ENCODE measurements at places on chromosomes 12 and 14.

DNA sequence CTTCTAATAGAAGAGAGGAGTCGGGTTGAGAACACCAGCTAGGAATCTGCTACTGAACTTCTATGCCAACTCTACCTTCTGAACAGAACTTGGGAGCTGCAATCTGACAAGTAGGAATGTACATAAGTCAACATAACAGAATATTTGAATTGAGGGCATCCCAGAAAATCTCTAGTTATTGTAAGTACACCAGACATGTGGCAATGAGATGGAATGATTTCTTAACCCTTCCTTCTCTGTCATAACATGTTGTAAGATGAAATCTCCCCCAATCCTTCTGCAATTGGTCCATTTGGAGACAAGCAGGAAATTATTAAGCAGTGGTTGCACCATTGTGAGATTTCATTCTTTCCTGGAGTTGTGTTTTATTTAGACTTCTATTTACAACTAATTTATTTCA lies 68.7 kb upstream of the TMPO start:
- no peaks in the 10 kb centered on the region for H3K27me3 ChIP-seq
- H3K36me3 ChIP-seq, result no peaks in the 10 kb centered on the region

GRCh38 chr12:4918950-4919660 lies 9.4 kb downstream of the KCNA1 start:
- no peak overlapping the region for H3K27ac ChIP-seq
- no peak overlapping the region for H3K4me3 ChIP-seq
- no peak for DNase-seq
- H3K36me3 ChIP-seq, result no peaks in the 10 kb centered on the region
- no peaks in the 10 kb centered on the region for H3K27me3 ChIP-seq
- no peaks in the 10 kb centered on the region for H3K4me1 ChIP-seq

GRCh38 chr12:106767954-106768822 lies 6.3 kb upstream of the RIC8B start:
- no peak overlapping the region for H3K27ac ChIP-seq
- no peak for DNase-seq
- peaks cover 11% of the 10 kb centered on the region for H3K4me1 ChIP-seq

DNA sequence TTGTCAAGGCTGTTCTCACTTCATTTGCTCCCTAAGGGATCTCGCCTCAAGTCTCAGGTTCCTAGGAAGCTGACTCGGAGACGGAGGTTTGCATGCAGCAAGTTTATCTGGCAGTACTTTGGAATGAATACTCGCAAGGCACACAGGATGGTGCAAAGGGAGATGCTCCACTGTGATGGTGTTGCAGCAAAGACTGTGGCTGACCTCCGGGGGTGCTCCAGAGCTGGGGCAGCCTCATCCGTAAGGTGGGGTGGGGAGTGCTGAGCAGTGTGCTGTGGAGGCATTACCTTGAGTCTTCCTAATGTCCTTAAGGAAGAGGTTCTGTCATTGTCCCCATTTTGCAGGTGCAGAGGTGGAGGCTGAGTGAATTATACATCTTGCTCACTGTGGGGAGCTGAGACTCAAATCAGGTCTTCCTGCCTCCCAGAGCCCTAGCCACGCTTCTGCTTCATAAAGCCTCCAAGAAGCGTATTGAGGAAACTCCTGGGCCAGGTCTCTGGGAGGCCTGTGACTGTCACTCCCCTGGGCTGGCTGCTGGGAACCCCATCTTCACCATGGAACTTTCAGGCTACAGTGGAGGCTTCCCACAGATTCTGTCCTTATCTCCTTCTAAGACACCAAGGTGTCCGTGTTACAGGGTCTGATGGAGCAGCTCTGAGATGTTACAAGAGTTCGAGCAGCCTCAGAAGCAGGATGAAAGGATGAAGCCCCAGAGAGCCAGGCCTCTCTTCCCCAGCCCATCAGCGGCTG lies 39.5 kb downstream of the GALNT16 start:
- H3K4me1 ChIP-seq, result no peaks in the 10 kb centered on the region
- H3K27ac ChIP-seq, result no peak overlapping the region

GRCh38 chr14:99579120-99579836 lies 24.7 kb downstream of the CCDC85C start:
- H3K4me3 ChIP-seq, result no peak overlapping the region
- no peaks in the 10 kb centered on the region for H3K27me3 ChIP-seq
- H3K27ac ChIP-seq, result no peak overlapping the region
- DNase-seq, result no peak
- no peaks in the 10 kb centered on the region for H3K36me3 ChIP-seq

DNA sequence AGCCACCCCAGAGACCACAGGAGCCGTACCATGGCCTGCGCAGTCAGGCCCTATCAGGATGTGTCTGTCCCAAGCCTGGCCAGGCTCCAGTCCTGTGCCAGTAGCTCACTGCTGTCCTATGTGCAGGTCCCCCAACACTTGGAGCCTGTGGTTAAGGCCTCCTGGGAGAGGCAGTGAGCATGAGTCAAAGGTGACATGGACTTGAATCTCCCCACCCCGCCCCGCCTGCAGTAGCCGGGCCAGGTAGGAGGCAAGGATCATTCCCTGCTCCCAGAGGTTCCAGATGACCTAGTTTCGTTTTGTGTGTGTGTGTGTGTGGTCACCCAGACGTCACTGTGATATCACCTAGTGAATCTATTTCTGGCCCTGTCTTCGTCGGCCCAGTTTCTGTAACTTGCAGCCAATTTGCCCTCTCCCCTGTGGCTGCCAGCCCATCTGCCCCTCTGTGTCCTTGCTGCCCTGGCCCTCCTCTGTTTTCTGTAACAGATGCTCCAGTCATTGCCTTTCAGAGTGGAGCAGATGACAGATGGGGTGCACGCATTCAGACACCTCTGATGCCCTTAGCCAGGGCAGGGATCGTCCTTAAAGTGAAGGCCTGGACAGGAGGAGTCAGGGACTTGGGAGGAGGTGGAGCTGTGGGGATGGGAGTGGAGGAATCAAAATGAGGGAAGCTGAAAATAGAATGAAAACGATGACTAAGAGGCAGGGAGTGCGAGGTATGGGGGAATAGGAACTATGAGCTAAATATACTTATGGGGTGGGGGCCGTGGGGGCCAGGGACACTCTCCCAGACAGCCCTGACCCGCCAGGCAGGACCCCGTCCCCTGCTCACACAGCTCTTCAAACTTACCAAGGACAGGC lies 37.4 kb downstream of the SLC6A12 start:
- H3K27me3 ChIP-seq, result no peaks in the 10 kb centered on the region
- no peak overlapping the region for H3K27ac ChIP-seq
- no peak overlapping the region for H3K4me3 ChIP-seq
- no peak for DNase-seq
- no peaks in the 10 kb centered on the region for H3K4me1 ChIP-seq

- no peaks in the 10 kb centered on the region for H3K36me3 ChIP-seq
- peaks cover 5% of the 10 kb centered on the region for H3K4me1 ChIP-seq
- H3K27ac ChIP-seq, result no peak overlapping the region
- no peak overlapping the region for H3K4me3 ChIP-seq
Observed at GRCh38 chr12:46523446-46523845, 150.9 kb upstream of the SLC38A2 start.

DNA sequence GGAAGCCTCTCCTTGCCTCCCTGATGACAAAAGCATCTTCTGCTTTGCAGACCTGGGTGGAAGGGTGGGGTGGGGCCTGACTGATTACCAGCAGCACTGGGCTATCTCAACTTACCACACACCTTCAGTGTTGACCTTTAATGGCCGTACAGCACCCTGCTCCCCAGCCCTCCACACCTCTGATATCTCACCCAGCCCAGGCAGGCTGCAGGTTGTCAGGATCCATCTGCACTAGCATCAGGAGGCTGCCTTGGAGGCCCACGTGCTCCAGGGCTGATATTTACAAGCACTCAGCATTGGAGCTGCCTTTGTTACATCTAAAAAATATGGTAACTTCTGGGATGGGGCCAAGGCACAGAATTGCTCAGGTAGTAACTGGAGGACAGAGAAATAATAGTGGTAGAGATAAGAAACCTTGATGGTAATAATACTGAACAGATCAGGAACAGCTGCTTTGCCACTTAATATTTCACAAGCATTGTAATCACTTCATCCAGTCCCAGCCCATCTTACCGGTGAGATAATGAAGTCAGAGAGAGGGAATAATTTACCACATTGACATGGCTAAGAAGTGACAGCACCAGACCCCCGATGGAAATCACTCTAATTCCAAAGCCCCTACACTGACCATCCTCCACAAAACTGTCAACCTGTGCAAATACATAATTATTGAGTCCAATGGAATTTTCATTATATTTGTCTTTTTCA lies 125.2 kb upstream of the RFLNA start:
- DNase-seq, result no peak
- H3K4me3 ChIP-seq, result no peak overlapping the region
- no peaks in the 10 kb centered on the region for H3K4me1 ChIP-seq
- no peak overlapping the region for H3K27ac ChIP-seq
- no peaks in the 10 kb centered on the region for H3K27me3 ChIP-seq

DNA sequence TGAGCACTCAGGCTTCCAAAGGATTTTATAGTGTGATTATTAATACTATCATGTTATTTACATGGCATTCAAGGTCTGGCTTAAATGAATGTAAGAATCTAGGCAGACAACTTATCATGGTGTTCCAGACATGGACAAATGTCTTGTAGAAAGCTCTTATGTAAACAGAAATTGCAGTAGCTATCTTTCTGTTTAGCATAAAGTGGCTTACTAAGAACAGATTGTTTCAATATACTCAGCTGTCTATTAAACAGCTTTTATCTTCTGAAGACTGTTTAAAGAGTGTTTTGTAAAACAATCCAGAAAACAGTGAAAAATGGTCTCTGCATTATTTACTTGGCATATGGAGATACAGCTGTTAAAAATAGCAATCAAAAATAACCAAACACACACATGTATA lies 1061.8 kb upstream of the SEL1L start:
- no peak overlapping the region for H3K4me3 ChIP-seq
- H3K27ac ChIP-seq, result no peak overlapping the region
- no peaks in the 10 kb centered on the region for H3K4me1 ChIP-seq
- H3K27me3 ChIP-seq, result no peaks in the 10 kb centered on the region
- no peaks in the 10 kb centered on the region for H3K36me3 ChIP-seq

Data from aorta (tissue), 5 donors.